ENCODE measurements at places on chromosomes 1 and 21.

DNA sequence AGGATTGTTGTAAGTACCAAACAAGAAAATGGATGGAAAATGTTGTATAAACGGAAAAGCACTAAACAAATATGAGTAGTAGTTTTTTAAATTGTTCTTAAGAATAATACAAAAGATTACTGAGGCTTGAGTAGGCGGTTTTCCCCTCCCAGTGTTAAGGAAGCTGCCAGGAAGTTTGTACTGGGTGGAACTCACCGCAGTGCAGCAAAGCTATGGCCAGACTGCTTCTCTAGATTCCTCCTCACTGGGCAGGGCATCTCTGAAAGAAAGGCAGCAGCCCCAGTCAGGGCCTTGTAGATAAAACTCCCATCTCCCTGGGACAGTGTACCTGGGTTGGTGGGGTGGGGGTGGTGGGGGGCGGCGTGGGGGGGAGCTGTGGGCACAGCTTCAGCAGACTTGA is 58.7 kb downstream of the XCL2 start:
- peak; percentile 20 for DNase-seq

DNA sequence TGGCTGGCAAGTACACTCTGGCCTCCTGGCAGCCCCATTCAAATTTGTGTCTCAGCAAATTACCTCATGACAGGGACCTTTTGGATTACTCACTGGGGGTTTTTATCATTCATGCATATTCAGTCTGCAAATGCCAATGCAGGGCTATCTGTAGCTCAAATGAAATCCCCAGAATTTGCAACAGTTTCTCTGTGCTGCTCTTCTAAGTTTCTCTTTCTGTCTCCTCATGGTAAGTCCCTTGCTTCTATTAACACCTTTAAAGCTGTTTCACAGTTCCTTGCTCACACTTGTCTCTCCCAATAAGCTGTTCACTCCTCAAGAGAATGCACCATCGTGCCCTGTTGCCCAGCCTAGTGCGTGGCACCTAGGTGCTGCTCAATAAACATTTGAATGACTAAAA is 3.3 kb upstream of the FAM78B start:
- no peak for DNase-seq

DNA sequence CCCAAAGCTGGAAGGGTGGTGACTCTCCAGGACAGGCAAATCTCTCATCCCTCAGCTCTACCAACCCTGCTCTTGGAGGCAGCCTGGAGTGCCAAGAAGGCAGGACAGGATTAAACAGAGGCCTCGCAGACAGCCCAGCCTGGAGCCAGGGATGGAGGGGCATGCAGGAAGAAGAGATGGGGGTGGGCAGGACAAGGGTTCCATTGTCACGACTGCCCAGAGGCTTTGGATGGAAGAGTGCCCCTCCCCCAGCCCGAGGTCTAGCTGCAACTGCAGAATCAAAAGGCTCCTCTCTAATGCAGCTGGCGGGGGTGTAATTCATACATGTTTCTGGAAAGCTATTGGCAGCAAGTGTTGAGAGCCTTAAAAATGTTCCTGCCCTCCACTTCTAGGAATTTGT is 8.8 kb downstream of the RAB7B start:
- DNase-seq: no peak

DNA sequence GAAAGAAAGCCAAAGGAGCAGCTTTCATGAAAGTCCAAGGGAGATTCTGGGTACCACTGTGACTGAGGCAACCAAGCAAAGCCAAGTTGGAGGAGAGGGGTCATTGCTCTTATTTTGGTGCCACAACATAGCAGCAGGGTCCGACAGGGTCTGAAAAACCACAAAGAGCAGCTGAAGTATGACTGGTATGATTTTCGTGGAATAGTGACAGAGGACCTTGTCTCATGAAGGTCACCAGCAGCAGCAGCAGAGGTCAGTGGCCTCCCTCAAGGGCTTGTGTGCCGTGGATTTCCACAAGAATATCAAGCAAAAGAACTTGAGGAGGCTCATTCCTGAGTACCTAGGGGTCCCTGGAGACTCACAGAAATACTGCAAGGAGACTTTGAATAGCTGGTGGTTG is 160.9 kb upstream of the SYT6 start:
- DNase-seq: no peak

DNA sequence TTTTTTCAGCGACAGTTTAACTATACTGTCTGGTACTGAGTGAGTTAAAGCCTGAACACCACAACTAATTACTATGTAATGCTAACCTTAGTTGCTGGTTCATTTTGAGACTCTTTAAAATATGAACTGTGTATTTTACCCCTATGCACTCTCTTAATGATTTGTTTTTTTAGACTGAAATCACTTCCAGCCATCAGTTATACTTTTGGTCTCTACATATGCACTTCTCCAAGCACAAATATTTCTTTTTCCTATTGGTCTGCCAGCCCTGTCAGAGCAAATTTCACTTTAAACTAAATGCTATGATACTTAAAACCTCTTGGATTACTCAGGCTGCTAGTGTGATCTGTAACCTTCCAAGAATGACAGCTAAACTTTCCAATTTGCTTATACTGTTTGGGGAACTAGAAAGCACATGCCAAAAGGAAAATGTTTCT is 38.1 kb upstream of the SCYL3 start:
- DNase-seq: no peak

DNA sequence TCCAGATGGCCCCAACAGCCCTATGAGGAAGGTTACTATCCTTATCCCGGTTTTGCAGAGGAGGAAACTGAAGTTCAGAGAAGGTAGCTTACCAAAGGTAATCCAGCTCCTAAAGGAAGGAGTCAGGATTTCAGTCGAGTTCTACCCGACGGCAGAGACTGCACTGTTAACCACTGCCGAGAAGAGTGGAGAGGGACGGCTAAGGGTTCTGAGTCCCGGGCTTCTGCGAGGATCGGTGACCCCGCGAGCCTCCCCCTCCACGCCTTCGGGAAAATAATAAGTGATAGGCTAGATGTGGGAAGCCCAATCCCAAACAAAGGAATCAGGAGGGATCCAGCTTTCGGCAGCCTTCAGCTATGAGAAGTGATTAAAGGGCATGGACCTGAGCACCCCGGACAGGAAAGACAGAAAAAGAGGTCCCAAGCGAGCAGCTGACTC is 587 bp downstream of the TMEM53 start:
- no peak for DNase-seq

- DNase-seq: no peak
Observed at GRCh38 chr21:15768045-15768601, 38.3 kb downstream of the USP25 start.

GRCh38 chr1:53573931-53574330 is 114.7 kb downstream of the DMRTB1 start:
- DNase-seq: no peak

DNA sequence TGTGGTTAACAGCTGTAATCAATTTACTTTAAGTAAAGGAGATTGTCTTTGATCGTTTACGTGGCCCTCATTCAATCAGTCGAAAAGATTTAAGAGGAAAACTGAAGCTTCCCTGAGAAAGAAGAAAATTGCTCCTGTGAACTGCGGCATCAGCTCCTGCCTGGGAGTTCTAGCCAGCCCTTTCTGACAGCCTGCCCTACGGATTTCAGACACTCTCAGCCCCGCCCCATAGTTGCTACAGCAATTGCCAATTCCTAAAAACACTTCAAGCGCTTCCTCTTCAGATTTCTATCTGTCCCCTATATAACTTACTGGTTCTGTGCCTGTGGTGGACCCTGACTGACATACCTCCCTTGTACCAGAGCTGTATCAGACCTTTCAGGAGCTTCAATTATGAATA is 277.6 kb downstream of the DSCAM start:
- no peak for DNase-seq

DNA sequence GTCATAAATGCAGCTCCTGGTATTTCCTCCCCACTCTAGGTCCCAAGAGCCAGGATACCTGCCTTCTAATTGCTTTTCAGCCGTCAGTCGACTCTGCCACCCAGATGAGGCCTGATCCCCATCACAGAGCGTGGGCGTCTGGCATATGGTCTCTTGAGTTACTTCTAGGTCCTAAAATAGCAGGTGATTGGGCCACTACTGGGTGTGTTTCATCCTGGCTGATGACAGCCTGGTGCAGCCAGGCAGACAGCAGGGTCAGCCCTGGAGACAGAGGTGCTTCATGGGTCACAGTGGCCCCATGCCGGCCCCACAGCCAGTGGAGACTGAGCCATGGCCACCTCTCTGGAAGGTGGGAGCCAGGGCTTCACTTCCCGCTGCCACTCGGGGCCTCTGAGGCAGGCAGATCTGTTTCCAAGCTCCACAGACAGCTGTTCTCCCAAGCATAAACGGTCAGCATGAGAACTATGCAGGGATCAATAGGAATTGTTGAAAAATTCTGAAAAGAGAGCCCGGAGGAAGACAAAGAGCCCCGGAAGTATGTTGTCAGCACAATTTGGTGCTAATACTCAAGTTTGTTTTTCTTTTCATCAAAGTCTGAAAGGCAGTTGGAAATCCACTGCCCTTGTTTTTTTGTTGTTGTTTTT is 83.0 kb downstream of the MAN1C1 start:
- no peak for DNase-seq

Data from CD4-positive, alpha-beta memory T cell (primary cell).